Prostate gland (tissue), 2 donors: ENCODE measurements at places on chromosomes 4 and X. TPM values are rescaled to one million over a fixed set of nuclear protein-coding genes. Genes with fewer than 3 reads are reported as not detected.

GRCh38 chr4:26803211-26803861 is 57.3 kb upstream of the STIM2 start:
- peak overlapping the region; percentile 27 for H3K27ac ChIP-seq
- H3K36me3 ChIP-seq: no peaks in the 10 kb centered on the region

GRCh38 chr4:22969287-22969896 is 276.7 kb downstream of the GBA3 start:
- H3K27me3 ChIP-seq: no peaks in the 10 kb centered on the region
- H3K27ac ChIP-seq: no peak overlapping the region
- no peak overlapping the region for H3K4me3 ChIP-seq
- no peaks in the 10 kb centered on the region for H3K4me1 ChIP-seq
- H3K36me3 ChIP-seq: no peaks in the 10 kb centered on the region

DNA sequence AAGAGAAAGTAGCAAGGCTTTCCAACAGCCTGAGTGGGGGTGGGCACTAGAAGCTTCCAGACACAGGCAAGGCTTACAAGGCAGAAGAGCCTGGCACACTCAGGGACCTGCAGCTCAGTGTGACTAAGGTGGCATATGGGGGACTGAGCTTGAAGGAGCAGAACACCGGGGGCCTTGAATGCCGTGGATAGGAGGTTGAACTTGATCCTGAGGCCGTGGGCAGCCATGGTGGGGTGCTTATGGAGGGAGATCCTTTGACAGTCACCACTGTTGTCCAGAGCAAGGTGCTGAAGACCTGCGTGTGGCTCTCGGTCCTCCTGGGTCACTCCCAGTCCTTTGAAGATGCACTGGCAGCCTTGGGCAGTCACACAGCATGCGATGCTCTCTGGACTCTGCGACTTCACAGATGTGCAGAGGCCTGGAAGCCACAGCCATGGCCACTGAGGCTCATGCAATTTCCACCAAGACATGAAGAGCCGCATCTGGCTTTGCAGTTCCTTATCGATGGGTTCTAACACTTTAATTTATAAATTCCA is 18.3 kb downstream of the C4orf50 start:
- no peak overlapping the region for H3K4me3 ChIP-seq
- H3K27me3 ChIP-seq: no peaks in the 10 kb centered on the region
- no peak overlapping the region for H3K27ac ChIP-seq
- DNase-seq: no peak

Gene PNMA5
- not detected for total RNA-seq

Gene MAGEA11
- total RNA-seq: 5.6 TPM

Gene RAB39B
- total RNA-seq: 3.6 TPM

Gene STAP1
- total RNA-seq: not detected

Gene TMPRSS11F
- total RNA-seq: 0.34 TPM
